ENCODE measurements at places on chromosomes 2 and 18. TPM values are rescaled to one million over a fixed set of nuclear protein-coding genes. Genes with fewer than 3 reads are reported as not detected.

Gene PTH2R
- total RNA-seq: not detected

DNA sequence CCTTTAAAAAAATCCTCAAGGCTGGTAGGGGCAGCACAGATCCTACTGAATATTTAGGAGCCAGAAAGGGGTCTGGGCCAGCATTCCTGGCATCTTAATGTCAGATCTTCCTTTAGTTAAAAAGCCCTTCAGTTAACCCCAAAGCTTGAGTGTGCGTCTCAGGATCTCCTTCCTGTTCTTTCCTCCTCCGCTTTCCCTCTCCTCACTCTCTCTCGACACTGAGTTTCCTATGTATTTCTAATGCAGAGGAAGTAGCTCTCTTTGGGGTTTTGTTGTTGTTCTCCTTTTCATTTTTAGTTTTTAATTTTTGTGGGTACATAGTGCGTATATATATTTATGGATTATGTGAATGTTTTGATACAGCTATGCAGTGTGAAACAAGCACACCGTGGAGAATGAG, 109.9 kb upstream of the COPS8 start:
- no peak for DNase-seq

Gene KIF1A
- total RNA-seq: not detected

DNA sequence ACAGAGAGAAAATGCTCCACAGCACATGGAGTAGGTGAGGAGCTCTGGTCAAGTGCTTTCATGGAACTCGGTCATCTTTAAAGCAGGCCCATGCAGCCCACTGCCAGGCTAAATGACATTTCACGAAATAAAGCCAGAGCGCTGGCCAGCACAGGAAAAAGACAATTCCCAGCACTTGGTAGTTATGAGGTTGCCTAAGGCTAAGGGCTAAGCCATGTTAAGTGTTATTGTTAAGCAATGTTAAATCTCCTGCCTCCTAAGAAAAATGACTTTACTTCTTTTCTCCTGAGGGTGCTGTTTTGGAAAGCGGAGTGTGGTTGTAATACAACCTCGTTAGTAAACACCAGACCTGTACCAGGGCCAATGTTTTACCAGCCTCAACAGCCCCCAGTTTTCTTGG, 125.9 kb upstream of the NRP2 start:
- no peak overlapping the region for H3K27ac ChIP-seq
- H3K4me3 ChIP-seq: no peak overlapping the region
- DNase-seq: no peak
- H3K36me3 ChIP-seq: no peaks in the 10 kb centered on the region
- H3K27me3 ChIP-seq: no peaks in the 10 kb centered on the region

GRCh38 chr2:196322973-196323810, 151.8 kb upstream of the STK17B start:
- no peak overlapping the region for H3K27ac ChIP-seq
- no peak for DNase-seq
- no peak overlapping the region for H3K4me3 ChIP-seq
- no peaks in the 10 kb centered on the region for H3K4me1 ChIP-seq

Gene FAM110C
- total RNA-seq: 0.36 TPM

Gene HAAO
- not detected for total RNA-seq

Gene EXOC6B
- total RNA-seq: 16.9 TPM

DNA sequence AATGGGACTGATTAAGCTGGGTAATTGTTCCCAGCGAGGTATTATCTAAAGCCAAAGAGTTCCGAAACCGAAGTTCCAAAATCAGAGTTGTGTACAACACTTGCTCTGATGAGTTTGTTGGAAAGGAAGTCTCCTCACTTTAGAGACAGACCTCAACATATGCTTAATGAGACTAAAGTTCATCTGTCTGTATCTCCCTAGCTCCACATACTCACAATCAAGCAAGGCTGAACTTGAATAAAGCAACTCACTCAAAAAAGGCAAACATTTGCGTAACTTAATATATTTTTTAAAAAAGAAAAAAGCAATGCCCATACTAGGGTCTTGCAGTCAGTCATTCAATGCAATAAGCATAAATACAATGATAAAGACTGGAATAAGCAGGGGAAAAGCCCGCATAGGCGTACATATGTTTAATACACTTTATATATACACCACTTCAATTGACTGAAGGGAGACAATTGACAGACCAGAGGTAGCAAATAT, 60.0 kb downstream of the IRS1 start:
- no peak overlapping the region for H3K4me3 ChIP-seq
- no peaks in the 10 kb centered on the region for H3K36me3 ChIP-seq
- no peak overlapping the region for H3K27ac ChIP-seq
- no peaks in the 10 kb centered on the region for H3K27me3 ChIP-seq
- no peak for DNase-seq

Gene PLGLB2
- 2.1 TPM for total RNA-seq

- H3K27ac ChIP-seq: no peak overlapping the region
- no peaks in the 10 kb centered on the region for H3K36me3 ChIP-seq
- DNase-seq: no peak
- H3K4me3 ChIP-seq: no peak overlapping the region
- H3K4me1 ChIP-seq: no peaks in the 10 kb centered on the region
Measured at GRCh38 chr2:117351396-117351795, 463.1 kb upstream of the DDX18 start.

GRCh38 chr2:105961599-105962146, 217.0 kb downstream of the NCK2 start:
- H3K27ac ChIP-seq: no peak overlapping the region
- DNase-seq: no peak
- H3K27me3 ChIP-seq: no peaks in the 10 kb centered on the region

Gene RUFY4
- total RNA-seq: 0.85 TPM

GRCh38 chr2:238645095-238645494, 202.8 kb upstream of the TWIST2 start:
- no peak overlapping the region for H3K27ac ChIP-seq
- H3K4me3 ChIP-seq: no peak overlapping the region
- H3K27me3 ChIP-seq: peaks cover 5% of the 10 kb centered on the region
- H3K36me3 ChIP-seq: no peaks in the 10 kb centered on the region

Gene GALNT14
- not detected for total RNA-seq

GRCh38 chr2:111534910-111535352, 349.1 kb downstream of the ANAPC1 start:
- no peaks in the 10 kb centered on the region for H3K36me3 ChIP-seq
- peaks cover 15% of the 10 kb centered on the region for H3K4me1 ChIP-seq
- H3K27ac ChIP-seq: no peak overlapping the region
- H3K4me3 ChIP-seq: no peak overlapping the region
- no peaks in the 10 kb centered on the region for H3K27me3 ChIP-seq

DNA sequence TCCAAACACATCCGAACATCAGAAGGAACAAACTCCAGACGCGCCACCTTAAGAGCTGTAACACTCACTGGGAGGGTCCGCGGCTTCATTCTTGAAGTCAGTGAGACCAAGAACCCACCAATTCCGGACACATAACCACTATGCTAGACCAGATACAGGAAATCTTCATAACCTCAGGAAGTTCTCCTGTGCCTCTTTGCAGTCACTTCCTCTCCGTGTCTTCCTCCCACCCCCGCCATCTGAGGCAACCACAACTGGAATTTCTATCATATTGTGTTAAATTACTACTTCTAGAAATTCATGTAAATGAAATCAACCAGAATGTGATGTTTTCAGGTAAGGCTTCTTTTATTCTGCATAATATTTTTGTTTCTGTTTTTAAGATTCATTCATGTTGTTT, 631.0 kb upstream of the NXPH2 start:
- H3K4me1 ChIP-seq: no peaks in the 10 kb centered on the region
- no peak overlapping the region for H3K4me3 ChIP-seq
- H3K36me3 ChIP-seq: no peaks in the 10 kb centered on the region
- no peak for DNase-seq
- H3K27ac ChIP-seq: no peak overlapping the region

DNA sequence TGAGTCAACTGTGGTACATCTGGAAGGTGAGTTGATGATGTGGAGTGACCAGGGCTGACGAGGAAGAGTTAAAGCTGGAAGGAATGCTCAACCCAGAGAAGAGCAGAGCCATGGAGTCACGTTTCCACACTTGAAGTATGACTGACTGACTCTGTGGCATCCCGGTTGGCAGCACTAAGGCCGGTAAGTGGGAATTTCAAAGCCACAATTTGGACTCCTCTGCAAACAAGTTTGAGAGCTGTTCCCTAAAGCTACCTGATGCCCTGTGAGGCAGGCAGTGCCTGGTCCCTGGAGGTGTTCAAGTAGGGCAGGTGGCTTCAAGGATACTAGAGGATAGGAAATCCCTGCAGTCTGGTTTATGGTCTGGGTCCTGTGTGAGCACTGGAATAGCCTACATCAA, 69.3 kb upstream of the ITGB6 start:
- peaks cover 7% of the 10 kb centered on the region for H3K36me3 ChIP-seq
- no peak for DNase-seq
- peaks cover 26% of the 10 kb centered on the region for H3K4me1 ChIP-seq
- peak overlapping the region; percentile 62 for H3K4me3 ChIP-seq

DNA sequence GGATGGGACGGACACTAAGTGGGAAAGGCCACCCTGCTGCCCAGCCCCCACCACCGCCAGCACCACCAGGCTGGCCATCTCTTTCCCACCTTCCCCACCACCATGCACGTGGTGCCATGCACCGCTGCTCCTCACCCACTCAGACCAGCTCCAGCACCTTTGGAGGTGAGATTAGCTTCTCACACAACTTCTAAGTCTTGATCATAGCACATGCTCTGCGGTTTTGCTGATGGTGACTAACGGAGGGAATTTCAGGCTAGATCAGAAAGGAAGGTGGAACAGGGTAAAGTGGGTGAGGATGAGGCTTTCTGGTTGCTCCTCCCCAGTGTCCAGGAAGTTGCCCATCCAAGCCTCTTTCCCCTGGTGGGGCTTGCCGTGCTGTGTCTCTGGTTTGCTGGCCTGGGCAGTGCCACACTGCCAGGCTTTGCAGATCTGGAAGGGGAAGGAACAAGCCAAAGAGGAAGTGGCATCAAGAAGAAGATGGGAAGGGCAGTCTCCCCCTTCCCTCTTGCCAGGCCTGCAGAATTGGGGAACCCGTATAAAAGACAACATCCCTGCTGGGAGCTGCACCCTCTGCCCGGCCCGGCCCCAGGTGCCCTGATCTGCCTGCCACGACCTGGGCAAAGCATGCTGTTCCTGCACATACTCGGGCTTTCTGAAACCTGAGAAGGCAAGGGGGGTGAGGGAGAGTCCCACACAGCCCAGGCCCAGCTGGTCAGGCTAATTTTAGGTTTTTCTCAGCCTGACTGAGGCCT, 44.3 kb upstream of the CAB39 start:
- H3K27ac ChIP-seq: no peak overlapping the region
- no peaks in the 10 kb centered on the region for H3K36me3 ChIP-seq
- no peak overlapping the region for H3K4me3 ChIP-seq
- peaks cover 60% of the 10 kb centered on the region for H3K4me1 ChIP-seq
- DNase-seq: peak; percentile 31
- no peaks in the 10 kb centered on the region for H3K27me3 ChIP-seq

DNA sequence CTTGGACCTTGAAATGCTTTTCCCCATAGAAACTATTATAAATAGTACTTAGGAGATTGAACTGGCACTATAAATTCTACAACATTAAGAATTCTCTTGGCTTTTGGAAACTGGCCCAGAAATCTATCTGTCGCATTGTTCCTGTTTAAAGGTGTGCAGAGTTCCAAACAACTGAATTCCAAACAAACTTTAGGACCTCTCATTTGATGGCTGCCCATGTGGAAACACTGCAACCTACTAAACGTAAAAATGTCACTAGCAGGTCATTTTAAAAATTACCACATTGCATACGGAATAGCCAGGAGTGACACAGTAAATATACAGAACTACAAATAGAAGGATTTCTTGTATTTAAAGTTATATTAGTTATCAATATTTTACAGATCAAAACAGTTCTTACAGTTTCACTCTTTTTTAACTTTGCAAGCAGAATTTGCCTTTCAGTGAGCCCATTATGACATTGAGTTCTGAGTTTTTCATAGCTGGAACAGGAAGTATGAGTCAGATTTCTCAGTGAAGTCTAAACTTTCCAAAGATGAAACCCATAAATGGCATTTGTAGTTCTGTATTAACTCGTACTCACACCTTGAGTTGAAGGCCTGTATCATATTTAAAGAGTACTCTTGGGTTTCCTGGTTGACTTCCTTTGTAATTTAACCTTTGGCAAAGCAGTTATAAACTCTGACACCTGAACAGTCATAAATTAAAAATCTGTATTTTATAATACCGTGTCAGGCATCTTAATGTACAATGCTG, 142.3 kb upstream of the BOD1L2 start:
- no peak for DNase-seq
- no peaks in the 10 kb centered on the region for H3K27me3 ChIP-seq
- H3K4me1 ChIP-seq: no peaks in the 10 kb centered on the region
- H3K27ac ChIP-seq: no peak overlapping the region

Gene STK17B
- 645 TPM for total RNA-seq

DNA sequence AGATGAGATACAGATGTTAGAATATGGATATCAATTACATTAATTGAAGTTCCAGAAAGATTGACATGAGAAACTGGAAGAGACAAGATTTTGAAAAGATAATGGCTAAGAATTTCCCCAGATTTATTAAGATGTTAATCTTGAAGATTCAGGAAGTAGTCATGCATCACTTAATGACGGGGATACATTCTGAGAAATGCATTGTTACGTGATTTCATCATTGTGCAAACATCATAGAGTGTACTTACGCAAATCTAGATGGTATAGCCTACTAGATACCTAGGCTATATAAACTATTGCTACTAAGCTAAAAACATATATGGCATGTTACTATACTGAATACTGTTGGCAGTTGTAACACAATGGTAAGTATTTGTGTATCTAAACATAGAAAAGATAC, 6.8 kb upstream of the CHMP3 start:
- H3K36me3 ChIP-seq: no peaks in the 10 kb centered on the region
- no peaks in the 10 kb centered on the region for H3K4me1 ChIP-seq
- H3K27ac ChIP-seq: no peak overlapping the region
- no peak for DNase-seq
- no peaks in the 10 kb centered on the region for H3K27me3 ChIP-seq

DNA sequence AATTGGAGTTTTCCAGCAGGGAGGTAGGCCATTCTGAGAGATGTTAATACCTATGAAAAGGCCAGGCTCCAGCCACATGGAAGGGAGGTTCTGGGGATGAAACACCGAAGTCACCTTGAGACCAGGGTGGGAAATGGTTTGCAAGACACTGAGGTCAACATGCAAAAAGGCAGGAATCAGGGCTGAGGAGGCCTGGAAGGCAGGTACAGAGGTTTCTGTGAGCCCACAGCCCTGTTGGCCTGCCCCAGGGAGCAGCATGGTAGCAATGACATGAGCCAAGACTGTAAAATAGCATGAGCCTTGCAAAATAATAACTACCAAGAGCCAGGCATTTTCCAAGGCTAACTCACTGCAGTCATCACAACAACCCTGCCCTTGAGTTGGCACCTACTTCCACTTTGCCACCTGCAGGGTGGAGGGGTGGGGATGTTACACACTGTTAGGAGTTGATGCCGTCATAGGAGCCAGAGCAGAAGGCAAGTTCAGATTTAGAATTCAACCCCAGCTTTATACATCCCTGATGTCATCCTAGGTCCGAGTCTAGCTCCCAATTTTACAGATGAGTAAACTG, 61.3 kb downstream of the ZBTB7C start:
- H3K27me3 ChIP-seq: no peaks in the 10 kb centered on the region
- H3K4me1 ChIP-seq: no peaks in the 10 kb centered on the region
- no peaks in the 10 kb centered on the region for H3K36me3 ChIP-seq
- no peak for DNase-seq

DNA sequence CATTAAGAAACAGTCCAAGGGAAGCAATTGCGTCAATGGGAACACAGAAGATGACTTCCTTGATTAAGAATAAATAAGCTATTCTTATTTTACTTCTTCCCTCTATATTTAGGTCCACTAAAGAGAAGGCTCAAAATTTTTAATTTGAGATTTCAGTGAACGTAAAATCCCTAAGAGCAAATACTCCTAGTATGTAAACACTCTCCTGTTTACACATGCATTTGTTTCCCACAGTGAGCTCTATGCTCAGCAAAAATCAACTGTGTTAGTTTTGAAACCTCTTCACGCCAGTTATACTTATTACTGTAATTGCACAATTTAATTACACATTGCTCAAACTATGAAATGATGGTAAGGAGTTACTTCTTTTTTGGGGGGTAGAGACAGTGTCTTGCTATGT, 8.8 kb downstream of the SLC39A6 start:
- no peaks in the 10 kb centered on the region for H3K27me3 ChIP-seq
- no peak overlapping the region for H3K27ac ChIP-seq

Gene UPP2
- not detected for total RNA-seq
